Cardiac muscle cell (in vitro differentiated cells and primary cell): ENCODE measurements at places on chromosomes 1 and 21.

GRCh38 chr1:172154551-172154950 lies 265.9 kb upstream of the C1orf105 start:
- no peak for DNase-seq

DNA sequence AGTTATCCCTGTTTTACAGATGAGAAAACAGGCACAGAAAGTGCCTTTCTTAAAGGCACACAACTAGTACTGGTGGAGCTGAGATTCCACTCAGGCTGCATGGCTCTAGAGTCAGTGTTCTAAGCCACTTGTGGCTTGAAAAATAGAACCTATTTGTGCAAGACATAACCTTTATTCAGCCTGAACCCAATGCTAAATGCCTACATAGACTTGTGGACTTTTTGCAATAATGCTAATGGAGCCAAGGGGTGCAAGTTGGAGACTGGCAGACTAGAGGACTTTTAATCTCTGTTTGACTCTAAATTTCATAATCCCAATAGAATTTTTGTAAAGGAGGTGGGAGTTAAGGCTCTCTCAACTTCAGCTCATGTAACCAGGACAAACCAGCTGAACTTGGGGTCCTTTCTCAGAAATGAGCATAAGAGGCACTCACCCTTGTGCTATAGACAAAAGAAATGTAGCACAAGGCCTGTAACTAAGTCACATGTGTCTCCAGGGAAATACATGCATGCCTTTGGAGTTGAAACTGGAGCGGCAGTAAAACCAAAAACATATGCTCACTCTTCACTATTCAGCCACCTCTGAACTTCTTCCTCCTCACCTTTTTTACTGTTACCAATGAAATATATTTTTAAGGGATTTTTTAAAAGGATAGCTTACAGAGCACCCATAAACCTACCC lies 43.0 kb upstream of the AK4 start:
- no peak for DNase-seq

DNA sequence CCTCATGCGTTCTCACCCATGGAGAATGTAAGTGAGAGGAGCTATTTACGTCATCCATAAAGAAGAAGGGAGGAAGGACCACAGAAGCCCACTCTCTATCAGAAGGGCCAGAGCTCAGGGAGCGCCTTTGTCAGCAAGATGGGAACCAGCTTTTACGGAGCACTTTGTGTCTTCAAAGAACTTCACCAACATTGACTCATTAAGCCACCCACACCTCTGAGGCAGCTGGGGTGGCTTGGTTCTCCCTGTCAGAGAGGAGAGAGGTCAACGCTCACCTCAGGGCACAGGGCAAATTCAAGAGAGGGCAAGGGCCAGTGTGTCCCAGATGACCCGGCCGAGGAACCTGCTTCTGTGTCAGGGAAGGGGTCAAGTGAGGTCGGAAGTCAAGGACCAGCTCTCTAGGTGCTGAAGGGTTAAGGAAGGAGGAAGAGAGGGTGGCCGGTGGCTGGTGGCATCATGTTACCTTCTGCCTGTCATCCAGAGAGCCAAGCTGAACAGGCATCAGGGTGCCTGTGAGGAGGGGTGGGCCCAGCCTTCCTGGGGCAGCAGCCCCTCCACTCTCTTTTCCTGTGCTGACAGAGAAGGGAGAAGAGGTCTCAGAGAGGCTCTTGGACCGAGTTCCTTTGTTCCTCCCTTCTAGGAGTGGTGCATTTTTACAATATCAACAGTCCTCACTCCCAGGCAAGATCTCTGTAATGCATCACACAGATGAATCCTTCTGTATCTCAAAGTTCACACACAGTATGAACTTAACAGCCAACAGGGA lies 109.0 kb downstream of the ETS2 start:
- peak; percentile 40 for DNase-seq

- no peak for DNase-seq
These were observed 66.8 kb downstream of the VPS13D start for GRCh38 chr1:12296623-12297022.

GRCh38 chr1:213060836-213061235 lies 9.8 kb downstream of the RPS6KC1 start:
- no peak for DNase-seq

GRCh38 chr1:190837888-190838287 lies 360.2 kb upstream of the BRINP3 start:
- no peak for DNase-seq

- DNase-seq = no peak
These were observed 135.7 kb upstream of the SLC45A1 start for GRCh38 chr1:8182034-8182761.
